ENCODE measurements at places on chromosomes 6 and 20.

- no peak for DNase-seq
These were observed 124.0 kb downstream of the JARID2 start for GRCh38 chr6:15369838-15370237.

DNA sequence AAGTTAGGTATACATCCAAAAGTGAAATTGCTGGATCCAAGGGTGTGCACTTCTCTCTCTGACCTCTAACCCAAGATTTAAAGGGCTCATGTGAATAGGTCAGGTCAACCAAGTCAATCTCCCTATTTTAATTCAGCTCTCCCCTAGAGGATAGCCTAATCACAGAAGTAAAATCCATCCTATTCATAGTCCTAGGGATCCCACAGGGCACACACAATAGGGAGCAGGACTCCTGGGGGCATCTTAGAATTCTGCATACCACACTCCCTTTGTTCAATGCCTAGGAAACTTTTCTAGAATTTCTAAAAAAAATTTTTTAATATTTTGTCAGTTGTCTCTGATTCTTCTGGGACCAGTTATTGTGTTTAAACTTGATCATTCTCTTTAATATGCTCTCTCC lies 35.1 kb downstream of the CST9L start:
- DNase-seq: no peak

DNA sequence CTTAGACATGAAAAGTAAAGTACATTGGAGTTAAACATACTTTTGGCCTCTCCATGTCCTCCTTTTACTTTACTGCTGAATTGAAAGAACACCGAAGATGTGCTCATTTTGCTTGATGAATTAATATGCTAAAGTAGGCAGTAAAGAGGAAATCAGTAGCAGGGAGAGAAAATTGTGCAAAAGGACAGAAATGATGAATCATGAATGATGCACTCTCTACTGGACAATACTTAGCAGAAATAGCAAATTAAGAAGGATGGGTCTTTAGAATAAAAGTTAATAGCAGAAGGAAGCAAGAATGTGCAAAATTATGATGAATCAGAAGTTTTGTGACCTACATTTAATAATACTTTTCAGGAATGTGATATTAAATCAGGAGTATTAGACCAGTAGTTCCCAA lies 8.4 kb upstream of the SPINT3 start:
- DNase-seq: no peak

GRCh38 chr6:159686040-159686439 lies 7.0 kb downstream of the SOD2 start:
- DNase-seq: no peak

GRCh38 chr6:113597231-113597583 lies 259.9 kb upstream of the MARCKS start:
- DNase-seq: no peak

DNA sequence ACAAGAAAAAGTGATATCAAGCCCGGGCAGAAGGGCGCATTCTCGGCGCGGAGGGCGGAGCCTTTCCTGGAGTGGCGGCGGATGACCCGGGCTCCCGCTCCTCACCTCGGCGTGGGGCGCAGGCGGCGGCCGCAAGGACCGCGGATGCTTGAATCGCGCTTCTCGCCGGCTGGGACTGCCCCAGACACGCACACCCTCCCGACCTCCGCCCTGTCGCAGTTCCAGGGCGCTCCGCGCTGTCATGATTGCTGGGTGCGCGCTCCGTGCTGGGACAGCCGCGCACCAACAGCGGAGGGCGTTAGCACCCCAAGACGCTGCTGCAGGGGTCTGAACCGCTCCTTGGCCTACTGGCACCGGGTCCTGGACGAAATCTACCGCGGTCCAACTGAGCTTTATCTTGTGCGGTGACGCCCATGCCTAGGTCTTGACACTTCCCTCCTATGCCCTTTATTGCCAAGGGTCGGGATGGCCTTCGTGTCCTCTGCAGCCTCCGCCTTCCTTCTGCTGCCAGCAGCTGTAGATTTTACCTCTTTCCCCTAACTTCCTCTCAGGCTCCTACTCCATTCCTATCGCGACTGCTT lies 43.3 kb downstream of the IRAK1BP1 start:
- DNase-seq: no peak

GRCh38 chr6:152351110-152351509 lies 286.1 kb downstream of the SYNE1 start:
- DNase-seq: no peak

DNA sequence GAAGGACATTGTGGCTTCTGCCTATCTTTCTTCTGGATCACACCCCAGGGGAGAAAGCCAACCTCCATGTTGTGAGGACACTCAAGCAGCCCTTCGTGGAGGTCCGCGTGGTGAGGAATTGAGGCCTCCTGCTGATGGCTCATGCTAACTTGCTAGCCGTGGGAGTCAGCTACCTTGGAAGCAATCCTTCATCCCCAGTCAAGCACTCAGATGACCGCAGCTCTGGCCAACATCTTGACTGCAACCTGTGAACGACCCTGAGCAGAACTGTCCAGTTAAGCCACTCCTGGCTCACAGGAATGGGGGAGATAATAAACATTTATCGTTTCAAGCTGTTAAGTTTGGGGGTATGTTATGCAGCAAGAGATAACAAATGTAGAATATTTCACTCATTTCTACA lies 10.9 kb upstream of the CNKSR3 start:
- no peak for DNase-seq

DNA sequence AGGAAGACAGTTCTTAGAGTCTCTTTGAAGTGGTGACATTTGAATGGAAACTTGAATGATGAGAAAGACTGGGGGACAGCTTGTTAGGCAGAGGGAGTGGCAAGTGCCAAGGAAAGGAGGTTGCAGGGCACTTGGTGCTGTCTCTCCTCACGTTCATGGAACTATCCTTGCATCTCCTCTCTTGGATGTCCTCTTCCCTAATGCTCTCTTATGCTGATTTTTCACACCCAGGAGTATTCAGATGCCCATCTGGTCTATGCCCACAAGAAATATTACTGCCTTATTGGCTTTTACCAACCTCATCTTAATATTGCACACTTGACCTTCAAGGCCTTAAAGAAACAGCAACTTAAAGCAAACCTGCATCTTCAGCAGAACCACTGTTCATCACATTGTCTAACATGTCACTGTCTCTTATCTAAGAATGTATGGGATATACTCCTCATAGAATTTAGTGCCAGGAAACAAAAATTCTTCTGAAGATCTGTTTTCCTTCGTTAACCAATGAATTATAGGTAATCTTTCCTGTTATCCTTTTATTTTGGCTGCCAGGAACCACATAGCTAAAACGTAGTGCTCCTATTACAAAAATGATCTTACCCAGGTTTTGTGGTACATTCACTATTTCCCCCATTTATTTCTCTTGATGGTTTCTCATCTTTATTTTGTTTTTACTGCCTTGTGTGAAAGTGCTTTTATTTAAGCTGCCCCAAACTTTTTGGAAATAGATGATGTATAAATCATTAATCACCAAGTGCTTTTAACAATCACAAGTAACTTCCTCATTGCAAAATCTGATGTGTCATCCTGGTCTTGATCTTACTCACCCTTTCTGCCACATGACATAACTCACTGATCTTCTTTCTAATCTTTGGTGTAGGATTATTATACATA lies 12.8 kb downstream of the RGS17 start:
- no peak for DNase-seq

GRCh38 chr6:32096394-32097258 lies 12.5 kb downstream of the TNXB start:
- DNase-seq: no peak

DNA sequence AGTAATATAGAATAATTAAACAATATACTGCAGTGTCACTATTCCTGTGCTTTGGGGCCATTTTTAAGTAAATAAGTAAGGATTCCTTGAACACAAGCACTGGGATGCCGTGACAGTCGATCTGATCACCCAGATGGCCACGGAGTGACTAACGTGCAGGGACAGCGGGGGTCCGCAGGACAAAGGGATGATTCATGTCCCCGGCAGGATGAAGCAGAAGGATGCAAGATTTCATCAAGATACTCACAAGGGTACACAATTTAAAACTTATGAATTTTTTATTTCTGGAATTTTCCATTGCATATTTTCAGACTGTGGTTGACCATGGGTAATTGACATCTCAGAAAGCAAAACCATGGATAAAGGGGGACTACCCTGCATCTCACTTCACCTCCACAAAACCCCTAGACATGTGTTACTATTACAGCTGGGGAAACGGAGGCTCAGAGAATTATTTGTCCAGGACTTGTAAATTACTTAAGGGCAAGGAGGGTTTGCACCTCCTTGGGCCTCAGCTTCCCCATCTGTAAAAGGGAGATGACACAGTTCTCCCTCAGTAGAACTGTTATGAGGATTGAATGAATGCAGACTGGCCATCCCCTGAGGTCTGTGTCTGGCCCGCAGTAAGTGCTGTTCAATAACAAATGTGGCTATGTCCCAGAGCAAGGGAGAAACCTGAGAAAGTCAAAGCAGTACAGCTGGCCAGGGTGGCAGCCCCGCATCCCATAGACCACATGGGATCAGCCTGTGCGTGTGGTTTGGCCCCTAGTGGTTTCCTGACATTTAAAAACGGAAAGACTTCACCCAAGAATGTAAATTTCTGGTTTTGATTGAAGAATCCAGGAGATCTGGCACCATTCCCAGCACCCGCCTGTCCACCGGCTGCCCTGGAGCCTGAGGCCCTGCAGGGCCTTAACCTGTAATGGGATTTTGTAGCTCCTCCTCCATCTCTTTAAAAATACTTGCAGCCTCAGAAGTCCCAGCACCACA lies 235.5 kb downstream of the BMP7 start:
- no peak for DNase-seq
